ENCODE measurements at places on chromosomes 4 and X.

DNA sequence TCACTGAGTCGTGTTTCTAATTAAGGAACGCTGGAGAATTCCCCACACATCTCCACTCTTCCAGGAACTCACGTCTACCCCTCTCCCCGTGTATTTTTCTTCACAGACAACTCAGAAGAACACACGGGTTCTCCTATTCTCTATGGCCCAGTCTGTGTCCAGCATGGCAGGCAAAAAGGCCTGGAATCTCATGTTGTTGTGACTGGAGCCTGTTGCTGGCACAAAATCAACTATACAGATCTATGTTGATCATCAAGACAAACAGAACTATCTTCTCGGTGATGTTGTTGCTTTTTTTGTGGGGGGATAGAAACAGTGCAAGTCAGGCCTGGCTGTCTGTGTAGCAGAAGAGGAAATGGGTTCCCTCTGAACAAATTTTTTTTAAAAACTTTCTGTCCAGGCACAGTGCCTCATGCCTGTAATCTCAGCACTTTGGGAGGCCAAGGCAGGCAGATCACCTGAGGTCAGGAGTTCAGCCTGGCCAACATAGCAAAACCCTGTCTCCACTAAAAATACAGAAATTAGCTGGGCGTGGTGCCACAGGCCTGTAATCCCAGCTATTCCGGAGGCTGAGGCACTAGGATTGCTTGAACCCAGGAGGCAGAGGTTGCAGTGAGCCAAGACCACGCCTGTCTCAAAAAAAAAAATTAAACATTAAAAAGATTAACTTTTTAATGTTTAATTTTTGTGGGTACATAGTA lies 50.5 kb upstream of the CBR4 start:
- DNase-seq: no peak

DNA sequence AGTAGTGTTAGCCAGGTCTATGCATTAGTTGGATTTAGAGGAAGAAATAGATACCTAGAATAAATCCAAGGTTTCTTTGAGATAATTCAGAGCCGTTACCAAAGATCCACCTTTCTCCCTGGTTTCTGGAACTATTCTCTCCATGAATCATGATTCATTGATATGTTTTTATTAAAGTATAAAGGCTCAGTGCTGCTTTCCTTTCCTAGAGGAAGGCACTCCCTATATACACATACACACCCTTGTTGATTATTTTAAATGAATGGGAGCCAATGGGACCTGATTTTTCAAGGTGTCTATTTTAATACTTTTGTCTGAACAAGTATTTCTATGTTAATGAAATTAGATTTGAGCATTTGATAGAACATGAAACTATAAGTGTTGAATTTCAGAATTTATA lies 146.8 kb upstream of the SPRY1 start:
- DNase-seq: no peak

- DNase-seq: no peak
Observed at GRCh38 chr4:124974152-124974551, 261.6 kb upstream of the ANKRD50 start.

- no peak for DNase-seq
Observed at GRCh38 chr4:39881789-39882188, 95.9 kb downstream of the PDS5A start.

- DNase-seq: no peak
Observed at GRCh38 chrX:40663880-40664630, 16.7 kb upstream of the CXorf38 start.

- no peak for DNase-seq
Observed at GRCh38 chr4:145812919-145813318, 125.7 kb downstream of the ZNF827 start.

GRCh38 chr4:104616401-104616820 lies 121.7 kb upstream of the CXXC4 start:
- no peak for DNase-seq

- no peak for DNase-seq
Observed at GRCh38 chr4:123956204-123956603, 559.6 kb downstream of the SPRY1 start.

DNA sequence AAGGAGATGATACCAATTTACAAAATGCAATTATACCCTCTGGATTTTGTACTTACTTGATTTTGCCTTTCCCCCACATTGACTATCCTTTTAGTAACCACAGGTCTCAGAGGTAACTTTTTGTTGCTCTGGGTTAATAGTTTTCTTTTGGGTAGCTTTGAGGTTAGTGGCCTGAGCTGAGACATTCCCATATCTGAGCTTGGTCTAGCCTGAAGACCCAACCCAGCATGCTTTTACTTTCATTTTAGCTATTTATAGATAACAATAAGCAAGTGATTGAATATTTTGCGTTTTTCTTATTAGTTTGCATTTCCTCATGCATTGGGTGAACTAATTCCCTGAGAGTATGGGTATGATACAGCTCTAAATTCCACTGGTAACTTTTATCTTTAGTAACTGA lies 11.8 kb downstream of the HTN1 start:
- DNase-seq: no peak
